Esophagus squamous epithelium (tissue), 5 donors: ENCODE measurements at places on chromosomes 4 and X. TPM values are rescaled to one million over a fixed set of nuclear protein-coding genes. Genes with fewer than 3 reads are reported as not detected.

MTMR1 gene
- 40.1 TPM for total RNA-seq

C4orf51 gene
- not detected for total RNA-seq

SH3TC1 gene
- 24.6 TPM for total RNA-seq

RASSF6 gene
- total RNA-seq: 2.6 TPM

GPC3 gene
- 1.7 TPM for total RNA-seq

ITGB1BP2 gene
- 2.4 TPM for total RNA-seq

XAGE1A gene
- total RNA-seq: not detected

PCDH10 gene
- total RNA-seq: not detected

- no peak for DNase-seq
Observed at GRCh38 chrX:47313056-47313455, 57.3 kb upstream of the ZNF157 start.

GRCh38 chr4:56783986-56784385 lies 37.5 kb downstream of the SPINK2 start:
- DNase-seq: no peak

DNA sequence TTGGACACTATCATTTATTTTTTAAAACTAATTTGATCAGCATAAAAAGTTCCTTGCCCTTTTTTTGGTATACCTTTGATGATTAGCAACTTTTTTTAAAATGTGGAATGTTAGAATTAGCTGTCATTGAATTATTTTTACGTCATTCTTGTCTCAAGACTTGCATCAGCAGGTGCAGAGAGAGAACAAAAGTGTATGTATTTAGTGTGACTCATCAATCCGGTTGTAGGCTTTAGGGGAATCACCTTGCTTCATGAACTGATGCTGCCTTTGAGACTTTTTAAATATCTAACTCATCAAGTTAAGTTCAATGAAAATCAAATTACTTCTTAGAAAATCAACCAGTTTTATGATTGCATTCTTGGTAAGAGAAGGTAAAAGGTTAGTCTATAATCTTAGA lies 125.1 kb downstream of the ARX start:
- no peak for DNase-seq

GRCh38 chr4:187149229-187149945 lies 425.7 kb upstream of the FAT1 start:
- no peak for DNase-seq

- DNase-seq: no peak
Observed at GRCh38 chr4:11698033-11698432, 269.3 kb upstream of the HS3ST1 start.

DNA sequence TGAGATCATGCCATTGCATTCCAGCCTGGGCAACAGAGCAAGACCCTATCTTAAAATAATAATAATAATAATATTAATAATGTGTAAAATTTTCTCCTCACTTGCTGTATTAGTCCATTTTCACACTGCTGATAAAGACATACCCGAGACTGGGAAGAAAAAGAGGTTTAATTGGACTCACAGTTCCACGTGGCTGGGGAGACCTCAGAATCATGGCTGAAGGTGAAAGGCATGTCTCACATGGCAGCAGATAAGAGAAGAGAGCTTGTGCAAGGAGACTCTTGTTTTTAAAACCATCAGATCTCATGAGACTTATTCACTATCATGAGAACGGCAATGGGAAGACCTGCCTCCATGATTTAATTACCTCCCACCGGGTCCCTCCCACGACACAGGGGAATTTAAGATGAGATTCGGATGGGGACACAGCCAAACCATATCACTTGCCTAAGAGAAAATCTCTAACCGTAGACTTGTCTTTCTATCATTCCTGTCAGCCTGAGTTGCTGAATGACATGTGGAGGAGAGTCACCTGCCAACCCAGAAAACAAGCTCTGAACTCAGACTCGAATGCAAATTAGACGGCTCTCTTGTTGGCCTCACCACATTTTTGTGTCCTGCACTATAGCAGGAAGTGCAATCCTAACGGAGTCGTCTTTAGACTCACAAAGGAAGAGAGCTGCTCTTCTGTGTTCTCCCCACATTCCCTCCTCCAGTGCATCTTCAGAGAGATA lies 51.9 kb upstream of the DCTD start:
- DNase-seq: no peak

GRCh38 chr4:185672151-185672550 lies 136.8 kb upstream of the PDLIM3 start:
- no peak for DNase-seq

DNA sequence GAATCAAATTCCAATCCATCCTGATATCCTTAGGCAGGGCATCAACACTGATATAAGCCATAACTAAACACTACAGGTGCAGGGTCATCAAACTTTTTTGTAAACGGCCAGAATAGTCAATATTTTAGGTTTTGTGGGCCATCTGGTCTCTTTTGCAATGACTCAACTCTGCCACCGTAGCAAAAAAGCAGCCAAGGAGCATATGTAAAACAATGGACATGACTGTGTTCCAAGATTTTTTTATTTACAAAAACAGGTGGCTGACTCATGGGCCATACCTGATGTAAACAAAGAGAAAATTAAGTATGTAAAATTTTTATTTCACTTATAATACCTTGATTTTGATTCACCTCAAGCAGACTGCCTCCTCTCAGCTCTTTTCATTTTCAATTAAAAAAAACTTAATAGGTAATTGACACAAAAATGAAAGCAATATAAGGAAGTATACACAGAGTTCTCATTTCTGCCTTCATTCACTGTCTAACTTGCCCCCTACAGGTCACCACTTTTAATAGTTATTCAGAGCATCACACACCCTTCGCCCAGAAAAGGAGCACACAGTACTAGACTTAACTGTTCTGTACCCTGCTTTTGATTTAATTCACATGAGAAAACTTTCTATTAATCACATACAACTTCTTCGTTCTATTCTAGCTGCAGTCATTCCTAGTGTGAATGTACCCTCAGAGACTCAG lies 35.3 kb upstream of the GPM6B start:
- no peak for DNase-seq

GRCh38 chrX:13102636-13103035 lies 58.2 kb upstream of the FAM9C start:
- no peak for DNase-seq

DNA sequence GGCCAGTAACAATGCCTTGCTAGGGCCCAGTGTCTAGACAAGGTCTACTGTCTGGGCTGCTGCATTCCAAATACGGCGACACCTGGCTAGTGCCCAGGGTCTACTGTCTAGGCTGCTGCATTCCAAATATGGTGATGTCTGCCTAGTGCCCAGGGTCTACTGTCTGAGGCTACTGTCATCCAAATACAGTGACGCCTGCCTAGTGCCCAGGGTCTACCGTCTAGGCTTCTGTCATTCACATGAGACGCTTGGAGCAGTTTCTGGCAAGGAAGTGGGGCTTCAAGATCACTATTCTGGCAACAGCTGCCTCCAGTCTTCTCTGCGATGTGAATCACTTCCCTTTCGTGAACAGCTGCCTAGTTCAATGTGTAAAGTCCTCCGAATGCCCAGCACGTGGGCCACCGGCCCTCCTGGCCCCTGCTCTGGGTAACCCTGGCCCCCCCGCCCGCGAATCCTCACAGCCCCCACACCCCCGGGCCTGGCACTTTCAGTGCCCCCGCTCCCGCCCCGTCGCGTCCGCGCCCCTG lies 12.7 kb downstream of the ACOX3 start:
- no peak for DNase-seq

- DNase-seq: no peak
Observed at GRCh38 chrX:32116047-32116446, 1044.2 kb upstream of the FTHL17 start.

DNA sequence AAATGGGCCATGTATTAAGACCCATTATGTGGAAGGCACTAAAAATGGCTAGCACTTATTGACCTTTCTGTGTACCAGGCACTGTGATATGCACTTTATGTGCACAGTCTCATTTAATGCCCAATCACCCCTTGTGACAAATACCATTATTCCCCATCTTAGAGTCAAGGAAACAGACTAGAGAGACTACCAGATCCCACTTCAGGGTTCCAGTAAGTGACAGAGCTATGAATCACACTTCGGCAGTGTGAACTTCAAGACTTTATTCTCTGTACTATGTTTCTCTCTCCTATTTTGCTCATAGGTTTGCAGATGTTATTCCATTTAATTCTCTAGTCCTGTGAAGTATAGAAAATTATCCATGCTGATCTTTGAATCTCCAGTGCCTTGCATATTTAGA lies 107.0 kb downstream of the NFKB1 start:
- no peak for DNase-seq

- DNase-seq: no peak
Observed at GRCh38 chr4:140098455-140099160, 55.4 kb downstream of the MAML3 start.
